Muscle of leg (tissue), 16 donors: ENCODE measurements at places on chromosomes 13 and 19.

DNA sequence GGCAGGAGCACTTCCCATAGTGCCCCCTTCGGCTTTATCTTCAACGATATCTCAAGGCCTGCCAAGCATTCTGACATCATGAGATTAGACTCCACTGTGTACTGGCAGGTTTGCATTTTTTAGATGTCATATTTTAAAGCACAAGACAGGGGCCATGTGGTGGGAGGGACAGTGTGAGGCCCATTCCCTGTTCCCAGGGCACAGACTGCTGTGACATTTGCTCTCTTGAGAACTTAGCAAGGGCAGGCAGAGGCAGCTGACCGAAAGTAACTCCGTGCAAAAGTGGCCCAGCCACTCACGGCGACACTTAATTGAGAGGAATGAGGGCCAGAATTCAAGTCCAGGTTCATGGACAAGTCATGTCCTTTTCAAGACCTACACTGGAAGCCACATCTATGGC, 201.8 kb downstream of the COL4A1 start:
- DNase-seq: no peak

DNA sequence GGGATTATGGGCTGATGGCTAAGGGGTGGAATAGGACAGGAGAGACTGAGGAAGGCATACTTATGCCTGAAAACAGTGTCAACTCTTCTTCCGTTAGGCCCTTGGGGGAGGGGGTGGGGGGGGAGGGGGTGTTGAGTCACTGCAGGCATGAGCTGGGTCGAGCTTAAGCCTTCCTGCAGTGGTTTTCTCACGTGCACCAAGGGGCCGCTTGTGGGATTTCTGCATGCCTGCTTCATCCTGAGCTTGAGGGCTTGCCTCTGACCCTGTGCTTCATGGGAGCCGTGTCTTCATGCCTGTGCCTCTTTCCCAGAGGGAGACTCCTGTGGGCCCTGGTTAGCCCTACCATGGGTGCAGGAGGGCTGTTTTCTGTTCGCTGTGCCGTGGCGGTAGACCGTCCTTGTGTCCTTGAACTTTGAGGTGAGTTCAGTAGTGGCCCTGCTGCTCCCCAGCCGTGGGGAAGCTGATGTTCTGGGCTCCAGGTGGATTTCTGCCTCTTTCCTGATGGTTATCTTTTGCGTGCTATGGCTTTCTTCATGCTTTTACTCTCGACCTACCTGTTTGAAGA, 186.1 kb downstream of the PCCA start:
- DNase-seq: no peak

DNA sequence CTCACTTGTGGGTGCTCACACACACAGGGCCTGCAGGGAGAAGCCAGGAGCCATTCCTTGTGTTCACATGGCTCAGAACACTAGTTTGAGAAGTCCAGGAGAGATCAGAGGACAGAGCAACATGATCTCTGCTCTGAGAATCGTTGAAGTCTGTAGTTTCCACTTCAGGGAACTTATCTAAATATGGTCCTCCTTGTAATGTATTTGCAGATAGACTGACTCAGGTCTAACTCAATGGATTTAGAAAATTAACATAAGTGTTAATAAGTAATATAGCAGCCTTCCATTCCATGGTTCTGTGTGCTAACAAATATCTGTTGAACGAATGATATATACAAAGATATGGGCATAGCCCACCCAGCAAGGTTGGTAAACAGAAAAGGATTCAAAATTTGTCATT, 119.8 kb upstream of the STARD13 start:
- DNase-seq: no peak

DNA sequence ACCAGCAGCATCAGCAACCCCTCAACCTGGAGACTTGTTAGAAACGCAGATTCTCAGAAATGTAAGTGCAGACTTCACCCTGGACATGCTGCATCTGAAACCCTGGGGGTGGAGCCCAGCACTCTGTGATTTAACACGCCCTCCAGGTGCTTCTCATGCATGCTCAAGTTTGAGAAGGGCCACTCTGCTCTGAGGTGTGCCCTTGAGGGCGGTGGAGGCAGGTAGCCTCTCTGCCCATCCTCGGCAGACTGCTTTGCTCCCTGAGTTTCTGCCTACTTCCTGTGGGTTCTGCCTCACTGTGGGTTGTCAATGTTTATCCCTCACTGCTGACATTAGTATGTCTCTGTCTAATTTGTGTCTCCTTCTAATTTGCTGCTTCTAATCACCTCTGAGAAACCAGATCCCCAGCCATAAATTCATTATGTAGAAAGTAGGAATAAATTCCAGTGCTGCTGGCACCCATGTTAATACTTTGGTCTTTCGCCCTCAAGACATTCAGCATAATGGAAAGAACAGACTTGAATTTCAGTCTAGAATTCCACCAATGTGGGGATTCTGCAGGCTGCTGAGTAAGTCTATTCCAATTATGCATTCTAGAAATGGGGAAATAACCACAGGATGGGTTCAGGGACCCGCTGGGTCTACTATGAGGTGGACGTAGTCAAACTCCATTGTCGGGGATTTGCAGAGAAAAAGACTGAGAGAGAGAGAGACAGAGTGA, 51.3 kb upstream of the CYSLTR2 start:
- DNase-seq: no peak

DNA sequence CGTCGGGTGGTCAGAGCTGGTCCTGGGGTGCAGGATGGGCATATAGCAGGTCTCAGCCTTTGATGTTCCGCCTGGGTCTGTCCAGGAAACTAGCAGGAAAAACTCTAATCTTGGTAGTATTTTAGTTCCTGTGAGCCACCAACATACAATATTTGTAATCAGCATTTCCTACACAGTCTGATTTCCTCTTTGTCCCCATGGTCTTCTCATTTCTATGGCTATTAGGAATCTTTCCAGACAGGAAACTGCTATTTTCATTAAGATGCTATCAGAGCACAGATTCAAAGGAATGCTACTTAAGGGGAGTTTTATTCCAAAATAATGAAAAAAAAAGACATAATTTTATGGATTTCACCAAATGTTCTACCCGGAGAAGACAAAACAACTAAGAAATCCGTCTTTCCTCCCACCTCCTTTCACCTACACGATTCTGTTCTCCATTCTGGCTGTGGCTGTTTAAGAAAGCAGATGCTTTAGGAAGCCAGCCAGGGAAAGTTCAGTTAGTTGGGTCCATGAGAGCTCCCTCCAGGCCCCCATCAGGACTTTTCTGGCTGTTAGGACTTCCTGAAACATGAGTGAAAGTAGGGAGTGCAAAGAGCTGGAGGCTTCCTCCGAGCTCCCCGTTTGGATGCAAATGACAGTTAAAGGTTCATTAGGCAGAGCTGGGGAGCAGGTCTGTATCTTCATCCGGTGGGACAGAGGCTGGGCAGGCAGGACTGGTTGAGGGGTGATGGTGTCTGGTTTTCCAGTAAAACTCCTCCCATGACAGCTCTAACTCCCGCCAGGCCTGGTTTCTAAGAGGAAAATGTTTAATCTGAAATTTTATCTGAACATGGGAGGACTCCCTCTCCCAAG, 36.3 kb downstream of the SHISA2 start:
- peak; percentile 94 for DNase-seq

DNA sequence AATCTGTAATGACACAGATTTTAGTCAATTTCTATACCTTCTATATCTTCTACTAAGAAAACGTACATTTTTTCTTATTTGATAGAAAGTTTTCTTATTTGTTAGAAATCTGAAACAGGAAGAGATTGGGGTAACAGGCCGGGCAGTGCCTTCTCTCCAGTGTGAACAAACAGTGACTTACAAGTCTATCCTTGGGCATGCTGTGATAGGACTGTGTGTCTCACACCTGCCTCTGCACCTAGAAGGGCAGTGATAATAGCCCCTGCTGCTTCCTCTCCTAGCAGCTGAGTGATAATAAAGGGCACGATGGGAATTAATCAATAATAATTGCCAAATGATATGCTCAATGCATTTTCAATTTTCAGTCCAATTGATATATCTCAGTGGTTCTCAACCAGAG, 1.4 kb downstream of the TMEM272 start:
- no peak for DNase-seq

- DNase-seq: no peak
Measured at GRCh38 chr13:35884211-35884760, 246.9 kb downstream of the DCLK1 start.

GRCh38 chr13:31947105-31947504, 84.5 kb upstream of the FRY start:
- DNase-seq: peak; percentile 39

DNA sequence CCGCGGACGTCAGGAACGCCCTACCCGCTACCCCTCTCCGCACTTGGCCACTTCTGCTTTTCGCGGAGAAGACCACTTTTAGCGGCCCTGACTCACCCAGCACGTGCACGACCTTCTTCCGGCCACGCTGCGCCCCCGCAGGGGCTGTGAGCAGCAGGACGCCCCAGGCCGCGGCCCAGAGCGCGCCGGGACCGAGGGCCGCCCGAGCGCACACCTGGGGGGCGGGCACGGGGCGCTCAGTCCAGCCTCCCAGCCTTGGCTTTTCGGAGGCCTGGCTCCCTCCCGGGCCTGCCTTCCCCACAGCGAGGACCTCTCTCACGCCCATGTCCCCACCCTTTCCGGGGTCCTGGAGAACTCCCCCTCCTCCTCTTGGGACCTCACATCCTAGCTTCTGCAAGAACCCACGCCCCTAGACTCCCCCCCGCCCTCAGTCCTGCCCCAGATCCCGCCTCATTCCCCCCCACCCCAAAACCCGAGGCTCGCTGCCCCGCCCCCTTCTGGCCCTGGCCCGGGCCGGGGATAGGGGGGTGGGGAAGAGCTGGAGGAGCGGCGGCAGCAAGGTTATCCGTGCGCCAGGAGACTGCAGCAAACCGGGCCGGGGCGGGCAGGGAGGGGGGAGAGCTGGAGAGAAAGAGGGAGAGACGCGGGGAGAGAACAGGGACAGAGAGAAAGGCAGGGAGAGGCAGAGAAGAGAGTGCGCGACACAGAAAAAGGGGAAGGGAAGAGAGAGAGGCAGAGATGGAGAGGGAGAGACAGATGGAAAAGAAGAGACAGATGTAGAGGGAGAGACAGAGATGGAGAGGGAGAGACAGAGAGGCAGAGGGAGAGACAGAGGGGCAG, 11.5 kb downstream of the TM6SF2 start:
- DNase-seq: peak; percentile 64

DNA sequence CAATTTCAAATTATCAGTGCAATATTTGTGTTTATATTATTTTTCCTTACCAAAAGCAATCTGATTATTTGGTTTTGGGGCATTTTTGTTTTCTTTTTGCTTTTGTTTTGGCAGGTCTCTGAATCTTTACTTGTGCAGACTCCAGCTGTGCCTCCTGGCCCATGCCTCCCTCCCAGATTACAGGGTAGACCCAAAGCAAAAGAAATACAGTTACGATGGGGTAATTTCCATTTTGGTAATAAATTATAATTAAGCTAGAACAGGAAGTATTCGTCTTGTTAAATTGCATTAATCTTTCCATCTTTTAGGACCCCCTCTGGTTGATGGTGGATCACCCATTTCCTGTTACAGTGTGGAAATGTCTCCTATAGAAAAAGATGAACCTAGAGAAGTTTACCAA, 29.2 kb upstream of the MLNR start:
- no peak for DNase-seq

DNA sequence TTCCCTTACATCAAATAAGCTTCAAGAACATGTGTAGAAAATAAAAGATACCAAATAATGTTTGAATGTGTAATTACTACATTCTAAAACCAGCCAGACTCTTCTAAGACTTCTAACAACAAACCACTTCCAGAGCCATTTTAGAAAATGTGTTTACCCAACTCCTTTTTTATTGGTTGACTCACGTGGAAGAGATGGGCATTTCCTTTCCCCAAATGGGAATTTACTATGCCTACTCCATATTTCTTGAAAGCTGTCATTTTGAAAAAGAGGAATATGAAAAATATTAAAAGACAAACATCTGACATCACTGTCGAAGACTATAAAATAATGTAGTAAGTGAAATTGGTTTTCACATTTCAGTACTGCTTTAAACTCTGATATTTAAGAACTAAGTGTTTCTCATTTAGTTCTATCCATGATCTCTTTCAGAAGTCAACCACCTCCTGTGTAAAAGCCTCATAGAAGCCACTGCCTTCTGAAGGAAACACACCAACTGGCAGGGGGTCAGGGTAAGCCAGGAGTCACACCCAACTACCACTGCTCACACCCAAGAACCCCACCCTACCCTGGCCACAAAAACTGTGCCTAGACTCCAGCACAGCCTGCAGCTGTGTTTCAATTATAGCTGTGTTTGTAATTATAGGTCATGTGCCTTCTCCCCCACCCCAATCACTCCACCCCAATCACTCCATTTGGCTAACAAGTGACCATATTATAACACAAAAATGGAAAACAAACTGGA, 86.8 kb downstream of the UBL3 start:
- DNase-seq: no peak

- DNase-seq: no peak
Measured at GRCh38 chr13:59674616-59675015, 489.1 kb downstream of the DIAPH3 start.
